ENCODE measurements at places on chromosomes 6 and 20. TPM values are rescaled to one million over a fixed set of nuclear protein-coding genes. Genes with fewer than 3 reads are reported as not detected.

Gene TINAG
- total RNA-seq, result not detected

Gene C20orf96
- 6.0 TPM for total RNA-seq

Gene TRIM40
- not detected for total RNA-seq

Gene HSPA1L
- total RNA-seq, result 2.7 TPM

Gene ATXN1
- 115 TPM for total RNA-seq

Gene HLA-DRA
- total RNA-seq, result 13.6 TPM

Gene LKAAEAR1
- not detected for total RNA-seq

Gene ZFP64
- 11.3 TPM for total RNA-seq
